ENCODE measurements at places on chromosomes 1 and 21.

DNA sequence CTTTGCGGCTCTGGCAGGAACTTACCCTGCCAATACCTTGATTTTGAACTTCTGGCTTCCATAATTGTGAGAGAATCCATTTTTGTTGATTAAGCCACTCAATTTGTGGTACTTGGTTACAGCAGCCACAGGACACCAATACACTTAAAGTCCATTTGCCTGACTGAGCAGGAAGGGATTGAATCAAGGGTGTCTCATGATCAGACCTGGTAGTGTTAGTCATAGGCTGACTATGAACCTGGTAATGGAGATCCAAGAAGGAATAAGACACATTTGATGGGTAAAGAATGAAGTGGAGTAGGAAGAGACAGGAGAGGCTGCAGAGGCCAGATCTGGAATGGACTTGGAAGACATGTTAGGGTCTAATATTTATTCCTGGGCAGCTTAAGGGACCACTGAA, 31.2 kb upstream of the MAP1LC3C start:
- no peak for DNase-seq

- no peak for DNase-seq
Measured at GRCh38 chr21:29092102-29092959, 18.9 kb upstream of the CCT8 start.

DNA sequence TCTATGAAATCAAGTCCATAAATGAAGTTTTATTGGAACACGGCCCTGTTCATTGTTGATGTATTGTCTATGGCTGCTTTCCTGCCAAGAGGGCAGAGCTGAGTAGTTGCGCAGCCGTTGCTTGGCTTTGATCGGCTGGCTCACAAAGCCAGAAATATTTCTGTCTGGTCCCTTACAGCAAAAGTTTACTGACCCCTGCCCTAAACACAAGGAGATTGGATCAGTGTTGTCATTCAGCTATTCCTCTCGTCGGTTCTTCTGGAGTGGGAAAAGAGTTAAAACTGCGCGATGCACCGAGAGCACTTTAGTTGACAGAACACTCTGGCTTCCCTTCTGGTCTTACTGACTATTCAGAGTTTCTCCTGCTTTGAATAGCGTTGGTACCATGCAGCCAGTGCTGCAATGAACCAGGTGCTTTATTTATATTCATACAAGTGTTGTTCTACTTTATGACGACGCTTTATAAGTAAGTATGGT, 868 bp downstream of the ZBTB40 start:
- no peak for DNase-seq

DNA sequence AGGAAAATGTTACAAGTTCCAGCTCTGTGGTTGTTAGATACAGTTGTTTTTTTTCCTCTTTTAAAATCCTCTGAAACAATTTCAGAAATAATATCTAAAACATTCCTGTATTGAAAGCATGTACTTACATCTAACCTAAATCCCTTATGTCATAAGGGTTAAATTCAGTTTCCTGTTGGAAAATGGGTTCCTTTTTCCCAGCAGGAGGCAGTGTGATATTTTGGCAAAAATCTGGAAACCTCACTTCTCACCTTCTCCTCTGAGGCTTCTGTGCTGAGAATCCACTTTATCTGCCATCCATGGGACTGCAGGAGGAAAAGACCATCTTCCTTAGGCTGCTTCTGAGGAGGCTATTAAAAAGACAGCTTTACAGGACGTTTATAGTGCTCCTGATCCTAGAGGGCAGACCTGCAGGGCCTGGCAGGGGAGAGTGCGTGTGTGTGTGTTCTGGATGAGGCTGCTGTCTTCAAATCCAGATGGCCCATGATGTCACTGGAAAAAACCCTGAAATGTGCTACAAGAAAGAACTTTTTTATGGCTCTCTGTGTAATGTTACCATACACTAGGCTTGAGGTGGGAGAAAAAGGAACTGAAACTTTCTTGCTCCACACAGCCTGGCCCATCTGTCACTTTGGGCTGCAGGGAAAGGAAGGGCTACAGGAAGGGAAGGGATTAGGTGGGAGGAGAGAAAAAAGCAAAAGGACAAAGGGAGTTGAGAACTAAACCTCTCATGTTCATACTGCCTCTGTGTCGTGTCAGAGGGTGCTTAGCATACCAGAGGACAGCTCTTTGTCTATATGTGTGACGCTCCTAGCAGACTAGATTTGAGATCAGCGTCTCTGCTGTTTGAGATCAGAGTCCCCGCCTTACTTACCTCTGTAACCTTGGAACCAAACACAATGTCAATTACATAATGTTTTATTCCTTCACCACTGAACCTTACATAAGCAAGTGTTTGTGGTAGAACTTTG, 379.2 kb upstream of the SPAG17 start:
- no peak for DNase-seq

DNA sequence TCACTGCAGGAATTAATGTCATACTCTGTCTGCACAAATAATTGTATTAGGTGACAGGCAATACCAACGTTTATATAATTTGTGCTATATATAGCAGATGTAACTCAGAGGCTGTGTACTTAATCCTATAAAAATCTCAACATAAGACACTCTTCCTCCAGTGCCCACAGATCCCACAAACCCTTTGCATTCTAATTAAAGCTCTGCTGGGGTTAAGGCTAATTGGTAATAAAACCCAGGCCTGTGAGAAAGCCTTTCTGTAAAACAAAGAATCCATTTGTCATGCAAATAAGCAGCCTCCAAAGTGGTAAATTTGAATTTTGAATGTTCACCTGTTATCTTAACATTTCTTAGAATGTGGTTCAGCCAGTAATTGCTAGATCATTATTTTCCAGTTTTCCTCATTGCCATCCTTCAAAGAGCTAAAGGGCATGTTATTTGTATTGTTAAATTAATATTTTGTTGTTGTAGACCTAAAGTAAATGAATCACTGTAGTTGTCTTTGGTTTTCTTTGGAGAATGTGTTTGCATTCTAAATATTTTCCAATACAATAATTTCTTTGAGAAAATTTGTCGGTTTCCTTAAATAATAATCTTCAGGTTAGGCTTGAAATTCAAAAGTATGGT, 46.3 kb upstream of the PRDX6 start:
- DNase-seq, result no peak

GRCh38 chr1:236282425-236282716, 613 bp upstream of the ERO1B start:
- DNase-seq, result no peak

DNA sequence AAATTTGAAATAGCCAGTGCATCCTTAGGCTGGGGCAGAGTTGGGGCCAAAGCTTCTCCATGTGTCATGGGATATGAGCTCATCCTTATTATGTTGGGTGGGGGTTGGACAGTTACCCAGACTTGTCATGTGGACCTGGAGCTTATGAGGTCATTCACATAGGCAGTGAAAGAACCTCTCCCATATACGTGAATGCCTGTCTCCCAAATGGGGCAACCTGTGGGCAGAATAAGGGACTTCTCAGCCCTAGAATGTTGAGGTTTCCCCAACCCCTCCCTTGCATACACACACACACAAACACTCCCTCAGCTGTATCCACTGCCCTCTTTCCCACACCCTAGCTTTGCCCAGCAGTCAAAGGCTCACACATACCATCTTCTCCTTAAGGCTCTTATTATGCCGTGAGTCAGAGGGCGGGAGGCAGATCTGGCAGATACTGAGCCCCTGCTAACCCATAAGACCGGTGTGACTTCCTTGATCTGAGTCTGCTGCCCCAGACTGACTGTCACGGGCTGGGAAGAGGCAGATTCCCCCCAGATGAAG, 2.3 kb upstream of the IVL start:
- peak; percentile 60 for DNase-seq

GRCh38 chr1:234592240-234592639, 17.7 kb downstream of the IRF2BP2 start:
- no peak for DNase-seq

DNA sequence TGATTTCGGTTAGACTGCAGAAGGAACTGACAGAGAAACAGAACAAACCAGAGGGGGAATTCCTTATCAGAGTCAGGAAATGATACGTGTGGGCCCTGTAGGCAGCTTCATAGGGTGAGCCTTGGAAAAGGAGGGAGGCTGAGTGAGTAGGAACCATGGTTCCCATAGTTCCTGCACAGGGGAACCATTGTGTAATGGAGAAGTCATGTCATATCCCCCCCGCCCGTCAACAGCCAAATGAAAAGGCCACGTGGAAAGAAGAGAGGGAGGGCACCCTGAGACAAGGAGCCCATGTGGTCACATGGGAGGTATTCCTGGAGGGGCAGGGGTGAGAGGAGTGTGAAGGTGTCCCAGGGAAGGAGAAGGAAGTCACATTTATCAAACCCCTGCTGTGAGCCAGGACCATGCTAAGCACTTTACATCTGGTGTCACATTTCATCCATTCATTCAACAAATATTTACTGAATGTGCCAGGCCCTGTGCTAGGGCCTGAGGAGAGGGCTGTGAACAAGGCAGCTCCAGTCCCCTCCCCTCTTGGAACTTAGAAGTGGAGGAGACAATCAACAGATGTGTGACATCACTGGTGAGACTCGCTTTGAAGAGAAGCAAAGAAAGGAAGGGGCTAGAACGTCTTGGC, 15.7 kb upstream of the FGR start:
- no peak for DNase-seq

- no peak for DNase-seq
Measured at GRCh38 chr1:223116950-223117349, 26.1 kb downstream of the TLR5 start.

- DNase-seq, result no peak
Measured at GRCh38 chr21:37085726-37086125, 12.7 kb downstream of the TTC3 start.

DNA sequence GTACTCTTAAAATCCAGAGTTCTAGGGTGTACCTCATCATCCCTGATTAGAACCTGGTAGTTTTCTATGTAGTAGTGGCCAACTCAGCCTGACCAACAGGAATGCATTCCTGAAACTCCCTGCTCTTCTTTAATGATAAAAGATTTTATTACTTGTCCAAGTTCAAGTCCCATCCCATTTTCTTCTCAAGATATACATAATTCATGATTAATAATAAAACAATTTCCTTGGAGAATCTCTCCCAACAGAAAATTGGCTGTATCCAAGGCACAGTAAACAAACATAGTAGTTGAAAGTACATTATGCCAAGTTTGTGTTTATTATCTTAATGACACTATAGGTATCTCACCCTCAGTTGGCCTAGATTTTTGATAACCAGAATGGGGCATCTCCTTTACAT, 714.1 kb upstream of the ADAMTS5 start:
- DNase-seq, result peak; percentile 7

- no peak for DNase-seq
Measured at GRCh38 chr1:96782856-96783255, 61.3 kb downstream of the PTBP2 start.

DNA sequence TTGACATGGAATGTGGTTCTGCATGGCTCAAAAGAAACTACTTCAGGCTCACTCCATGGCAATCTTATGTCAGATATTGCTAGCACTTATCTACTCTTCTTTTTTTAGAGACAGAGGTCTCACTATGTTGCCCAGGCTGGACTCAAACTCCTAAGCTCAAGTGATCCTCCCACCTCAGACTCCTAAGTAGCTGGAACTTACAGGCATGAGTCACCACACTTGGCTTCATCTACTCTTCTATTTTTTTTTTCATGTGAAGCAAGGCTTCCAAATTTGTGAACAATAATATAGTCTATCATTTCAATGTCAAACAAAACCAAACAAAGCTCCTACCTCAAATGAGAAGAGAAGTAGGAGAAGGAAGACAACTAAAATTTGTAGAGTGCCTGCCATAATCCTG, 7.5 kb upstream of the PSEN2 start:
- DNase-seq, result no peak

- no peak for DNase-seq
Measured at GRCh38 chr1:119409731-119410130, 5.2 kb upstream of the HSD3B2 start.

DNA sequence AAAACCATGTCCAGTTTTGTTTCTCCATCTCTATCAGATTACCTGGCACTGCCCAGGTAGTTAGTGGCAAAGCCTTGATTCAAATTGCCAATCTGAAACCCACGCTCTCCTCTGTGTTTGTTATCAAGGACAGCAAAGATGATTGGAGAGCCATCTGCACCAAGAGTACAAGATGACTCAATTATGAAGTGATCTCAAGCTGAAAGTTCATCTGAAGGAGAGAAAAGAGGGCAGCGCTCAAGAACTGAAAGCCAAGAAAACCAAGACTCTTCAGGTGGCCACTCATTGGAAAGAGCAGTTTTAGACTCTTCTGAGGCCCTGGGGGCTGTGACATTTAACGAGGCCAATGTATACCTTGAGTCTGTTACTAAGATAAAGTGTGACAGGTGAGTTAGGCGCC, 13.8 kb downstream of the RXRG start:
- no peak for DNase-seq

DNA sequence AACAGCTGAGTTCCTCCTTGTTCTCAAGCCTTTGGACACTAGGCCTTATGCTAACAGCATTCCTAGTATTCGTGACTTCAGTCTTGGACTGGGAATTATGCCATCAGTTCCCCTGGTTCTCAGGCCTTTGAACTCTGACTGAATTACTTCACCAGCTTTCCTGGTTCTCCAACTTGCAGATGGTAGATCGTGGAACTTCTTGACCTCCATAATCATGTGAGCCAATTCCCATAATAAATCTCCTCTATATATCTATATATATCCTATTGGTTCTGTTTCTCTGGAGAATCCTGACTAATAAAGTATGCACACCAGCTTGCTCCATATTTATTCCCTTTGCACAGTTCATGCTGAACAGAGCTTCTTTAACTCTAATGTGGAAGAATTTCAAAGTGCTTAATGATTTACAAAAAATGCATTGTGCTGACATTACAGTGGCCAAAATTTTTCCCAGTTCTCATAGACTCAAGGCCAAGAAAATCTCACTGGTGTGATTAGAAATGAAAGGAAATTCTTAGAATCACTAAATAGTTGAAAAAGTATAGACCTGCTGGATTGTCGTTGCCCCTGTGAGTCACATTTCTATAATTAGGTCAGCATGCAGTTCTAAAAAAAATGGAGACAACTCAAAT, 462.9 kb upstream of the ADAMTS5 start:
- DNase-seq, result peak; percentile 42

GRCh38 chr1:160375788-160376524, 9.1 kb downstream of the NHLH1 start:
- DNase-seq, result no peak

DNA sequence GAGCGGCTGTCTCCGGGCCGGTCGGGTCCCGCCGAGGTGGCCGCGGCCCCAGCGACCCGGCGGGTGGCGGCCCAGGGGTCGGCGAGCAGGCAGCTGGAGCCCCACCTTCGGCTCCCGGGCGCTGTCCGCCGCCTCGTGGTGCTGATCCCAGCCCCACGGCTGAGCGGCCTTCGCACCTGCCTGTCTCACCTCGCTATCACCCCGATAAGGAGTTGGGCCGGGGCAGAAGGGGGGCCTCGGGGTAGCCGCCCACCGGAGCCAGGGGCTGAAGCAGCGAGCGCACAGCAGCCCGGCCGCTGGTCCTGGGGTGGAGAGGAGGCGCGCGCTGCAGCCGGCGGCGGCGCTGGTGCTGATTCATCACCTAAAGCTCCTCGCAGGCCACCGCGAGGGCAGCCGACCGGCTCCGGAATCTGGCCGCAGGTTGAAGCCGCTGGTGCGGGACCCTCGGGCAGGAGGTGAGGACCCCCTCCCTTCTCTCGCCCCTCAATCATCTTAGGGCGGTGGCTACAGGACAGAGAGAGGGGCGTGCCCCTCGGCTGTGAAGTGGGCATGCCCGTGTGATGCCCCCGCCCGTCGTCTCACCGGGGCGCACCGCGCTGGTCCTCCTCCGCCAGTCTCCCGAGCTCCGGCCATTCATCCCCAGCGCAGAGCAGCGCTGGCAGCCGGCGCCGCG, 575 bp downstream of the TRIM67 start:
- DNase-seq, result no peak

- no peak for DNase-seq
Measured at GRCh38 chr1:115183721-115184259, 94.5 kb upstream of the TSPAN2 start.
